D341Med (cell line): ENCODE measurements at places on chromosomes 13 and 19.

GRCh38 chr13:104571161-104571892, 1505.1 kb upstream of the SLC10A2 start:
- peak; percentile 65 for DNase-seq

- peak; percentile 31 for DNase-seq
These were observed 64.7 kb upstream of the STARD13 start for GRCh38 chr13:33349986-33350826.

DNA sequence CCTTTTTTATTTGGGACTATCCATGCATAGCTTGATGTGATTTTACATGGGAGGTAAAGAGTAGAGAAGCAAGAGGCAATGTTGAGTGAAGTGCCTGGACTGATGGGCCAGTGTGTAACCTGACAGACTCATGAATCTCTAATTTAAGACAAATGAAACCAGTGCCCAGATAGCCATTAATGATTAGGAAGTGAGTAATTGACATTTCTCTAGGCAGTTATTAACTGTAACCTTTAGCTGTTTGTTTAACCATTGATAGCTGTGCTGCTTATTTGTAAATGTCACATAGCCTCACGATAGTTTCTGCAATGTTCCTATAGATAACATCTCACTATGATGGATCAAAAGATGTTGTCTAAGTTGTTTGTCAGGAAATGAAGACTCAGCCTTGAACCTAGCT, 1047.5 kb upstream of the SPRY2 start:
- DNase-seq, result no peak

GRCh38 chr13:27853861-27854260, 61.6 kb downstream of the GSX1 start:
- DNase-seq, result no peak

- no peak for DNase-seq
These were observed 181.3 kb downstream of the PCDH9 start for GRCh38 chr13:67048821-67049150.
